Activated CD8-positive, alpha-beta memory T cell treated with anti-CD3 and anti-CD28 coated beads, Interleukin-2, amount 10 ng/mL, durations not matched to agents 7 days and 5 days (primary cell): ENCODE measurements at places on chromosomes 13 and 19. TPM values are rescaled to one million over a fixed set of nuclear protein-coding genes. Genes with fewer than 3 reads are reported as not detected.

DNA sequence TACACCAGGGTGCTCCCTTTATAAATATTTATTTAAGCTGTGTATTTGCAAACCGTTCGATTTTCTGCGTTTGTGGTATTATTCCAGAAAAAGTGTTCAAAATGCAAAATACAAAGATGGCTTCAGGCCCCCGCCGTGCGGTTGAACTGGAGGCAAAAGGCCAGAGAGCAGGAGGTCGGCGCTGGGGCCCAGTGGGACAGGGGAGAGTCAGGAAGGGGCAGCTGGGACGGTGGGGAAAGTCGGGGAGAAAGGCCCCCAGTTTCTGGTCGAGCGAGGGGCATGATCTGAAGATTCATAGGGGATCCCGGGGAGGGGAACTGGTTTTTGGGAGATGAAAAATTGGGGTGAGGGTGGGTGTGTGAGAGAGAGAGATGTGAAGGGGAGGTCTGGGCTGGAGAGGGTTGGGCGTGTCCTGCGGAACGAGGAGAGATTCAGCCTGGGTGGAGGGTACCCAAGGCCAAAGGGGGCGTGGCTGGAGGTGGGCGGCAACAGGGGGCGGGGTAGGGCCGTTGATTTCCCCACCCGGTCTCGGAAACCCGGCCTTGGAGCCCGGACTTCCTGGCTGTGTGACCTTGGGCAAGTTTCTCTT is 678 bp downstream of the ISOC2 start:
- peak overlapping the region; percentile 81 for H3K4me3 ChIP-seq
- H3K4me1 ChIP-seq = peaks cover 19% of the 10 kb centered on the region
- DNase-seq = peak; percentile 67
- peaks cover under 1% of the 10 kb centered on the region for H3K27me3 ChIP-seq

- H3K27ac ChIP-seq = no peak overlapping the region
- no peak for DNase-seq
- H3K4me1 ChIP-seq = peaks cover 4% of the 10 kb centered on the region
Observed at GRCh38 chr13:23867027-23867491, 22.1 kb downstream of the MIPEP start.

- no peak overlapping the region for H3K4me3 ChIP-seq
- H3K27me3 ChIP-seq = peaks cover 6% of the 10 kb centered on the region
- H3K36me3 ChIP-seq = no peaks in the 10 kb centered on the region
- DNase-seq = no peak
Observed at GRCh38 chr19:44648631-44649251, 5.0 kb downstream of the PVR start.

- no peak overlapping the region for H3K27ac ChIP-seq
- no peak overlapping the region for H3K4me3 ChIP-seq
- H3K36me3 ChIP-seq = no peaks in the 10 kb centered on the region
- no peak for DNase-seq
- no peaks in the 10 kb centered on the region for H3K4me1 ChIP-seq
Observed at GRCh38 chr13:66001140-66001539, 1229.0 kb downstream of the PCDH9 start.

The OLFM4 gene
- total RNA-seq = not detected

The ITGBL1 gene
- not detected for total RNA-seq

DNA sequence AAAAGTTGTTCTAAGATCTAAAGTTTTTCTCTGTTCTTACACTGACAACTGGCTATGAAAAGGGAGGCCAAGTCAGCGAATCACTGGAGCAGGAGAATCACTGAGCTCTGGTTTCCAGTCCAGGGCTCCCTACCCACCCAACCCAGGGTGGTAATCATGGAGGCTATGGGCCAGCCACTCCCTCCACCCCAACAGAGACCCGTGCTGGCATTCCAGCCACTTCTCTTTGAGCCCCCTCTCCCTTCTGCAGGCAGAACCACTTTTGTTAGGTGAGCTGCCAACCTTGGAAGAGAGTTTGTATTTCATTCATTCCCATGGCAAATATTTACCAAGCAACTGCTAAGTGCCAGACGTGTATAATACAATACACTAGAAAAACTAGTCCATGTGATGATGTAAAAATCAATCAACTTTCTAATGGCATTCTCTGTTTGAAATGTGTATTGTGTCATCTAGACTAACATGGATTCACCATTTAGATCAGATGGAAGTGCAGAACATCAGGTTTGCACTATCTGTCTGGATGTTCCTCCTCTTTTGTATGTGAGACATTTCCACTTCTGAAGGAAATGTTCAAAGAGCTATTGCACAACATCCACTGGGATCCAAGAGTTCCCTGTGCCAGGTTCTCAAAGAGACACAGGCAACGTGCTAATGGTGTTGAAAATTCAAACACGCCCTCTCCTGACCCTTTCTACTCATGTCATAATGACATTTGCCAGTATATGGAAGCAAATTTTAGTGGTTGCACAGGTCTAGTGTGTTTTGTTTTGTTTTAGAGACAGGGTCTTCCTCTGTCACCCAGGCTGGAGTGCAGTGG is 5.3 kb downstream of the MLNR start:
- peaks cover 3% of the 10 kb centered on the region for H3K36me3 ChIP-seq
- DNase-seq = no peak
- no peak overlapping the region for H3K27ac ChIP-seq
- peaks cover 5% of the 10 kb centered on the region for H3K4me1 ChIP-seq

DNA sequence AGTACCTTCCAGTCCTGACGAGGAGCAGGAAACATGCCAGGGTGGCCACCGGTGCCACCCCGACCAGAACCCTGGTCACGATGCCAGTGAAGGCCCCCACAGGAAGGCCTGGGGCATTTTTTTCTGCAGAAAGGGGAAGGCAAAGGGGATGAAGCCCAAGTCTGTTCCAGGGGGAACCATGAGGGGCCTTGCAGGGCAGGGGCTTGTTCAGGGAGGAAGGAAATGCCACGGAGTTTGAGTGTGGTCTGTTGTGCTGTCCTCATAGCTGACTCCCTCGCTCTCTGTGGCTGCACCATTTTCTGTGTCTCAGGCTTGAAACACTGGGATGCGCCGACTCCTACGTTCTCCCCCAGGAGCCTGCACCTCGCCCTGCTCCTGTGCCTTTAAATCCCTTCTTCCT is 27.5 kb upstream of the CEACAM1 start:
- H3K36me3 ChIP-seq = no peaks in the 10 kb centered on the region
- no peak for DNase-seq

The IFI30 gene
- 66.2 TPM for total RNA-seq

The CGB5 gene
- not detected for total RNA-seq

DNA sequence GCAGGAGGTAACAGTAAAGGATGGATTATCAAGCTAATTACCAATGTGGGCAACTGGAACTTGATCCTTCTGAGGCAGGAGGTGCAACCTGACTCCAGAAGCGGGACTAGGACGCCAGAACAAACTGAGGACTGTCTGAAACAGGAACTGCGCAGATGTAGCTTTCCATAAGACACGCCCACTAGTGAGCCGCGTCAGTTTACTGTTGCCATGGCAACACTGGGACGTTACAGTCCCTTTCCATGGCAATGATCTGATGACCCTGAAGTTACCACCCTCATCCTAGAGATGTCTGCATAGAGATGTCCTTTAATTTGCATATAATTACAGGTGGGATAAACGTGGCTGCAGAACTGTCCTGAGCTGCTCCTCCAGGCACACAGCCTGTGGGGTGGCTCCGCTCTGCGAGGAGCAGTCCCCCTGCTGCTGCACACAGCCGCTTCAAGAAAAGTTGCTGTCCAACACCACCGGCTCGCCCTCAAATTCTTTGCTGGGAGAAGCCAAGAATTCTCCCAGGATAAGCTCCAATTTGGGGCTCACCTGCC is 816.6 kb downstream of the UQCRFS1 start:
- no peaks in the 10 kb centered on the region for H3K27me3 ChIP-seq
- no peak overlapping the region for H3K27ac ChIP-seq
- no peak overlapping the region for H3K4me3 ChIP-seq
- no peak for DNase-seq
- no peaks in the 10 kb centered on the region for H3K36me3 ChIP-seq

DNA sequence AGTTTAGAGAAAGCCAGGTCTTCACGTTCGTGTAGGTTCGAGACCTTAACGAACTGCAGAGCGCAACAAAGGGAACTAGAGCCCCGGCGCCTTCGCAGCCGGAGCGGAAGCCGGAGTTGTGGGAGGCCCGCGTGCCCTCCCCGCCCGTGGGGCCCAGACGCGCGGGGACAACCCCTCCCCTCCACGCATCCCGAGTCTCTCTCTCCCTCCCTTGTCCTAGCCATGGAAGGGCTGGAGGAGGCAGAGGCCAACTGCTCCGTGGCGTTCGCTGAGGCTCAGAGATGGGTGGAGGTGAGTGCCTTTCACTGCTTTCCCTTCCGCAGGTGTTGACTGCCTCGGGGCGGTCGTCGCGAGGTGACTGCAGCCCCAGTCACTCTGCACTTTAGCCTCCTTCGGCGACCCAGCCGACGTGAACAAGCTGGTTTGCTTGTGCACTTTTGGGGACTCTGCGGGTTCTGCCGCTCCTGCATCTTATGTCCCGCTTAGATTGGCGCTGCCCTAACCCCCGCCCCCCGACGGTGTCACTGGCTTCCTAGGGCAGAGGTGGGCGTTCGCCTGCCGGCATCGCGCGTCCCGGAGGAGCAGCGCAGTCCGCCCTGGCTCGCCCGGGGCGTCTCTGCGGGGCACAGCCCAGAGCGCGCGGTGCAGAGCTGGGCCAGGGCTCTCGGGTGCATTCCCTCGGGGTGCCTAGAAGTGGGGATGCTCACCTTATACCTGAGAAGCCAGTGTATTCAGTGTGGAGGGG is 478 bp downstream of the LMO7 start:
- DNase-seq = peak; percentile 54
- H3K36me3 ChIP-seq = peaks cover 2% of the 10 kb centered on the region
- peaks cover 17% of the 10 kb centered on the region for H3K4me1 ChIP-seq
- H3K27me3 ChIP-seq = peaks cover 26% of the 10 kb centered on the region
